ENCODE measurements at places on chromosomes 13 and 19.

- DNase-seq = no peak
These were observed 8.9 kb downstream of the KLC3 start for GRCh38 chr19:45349430-45349941.

DNA sequence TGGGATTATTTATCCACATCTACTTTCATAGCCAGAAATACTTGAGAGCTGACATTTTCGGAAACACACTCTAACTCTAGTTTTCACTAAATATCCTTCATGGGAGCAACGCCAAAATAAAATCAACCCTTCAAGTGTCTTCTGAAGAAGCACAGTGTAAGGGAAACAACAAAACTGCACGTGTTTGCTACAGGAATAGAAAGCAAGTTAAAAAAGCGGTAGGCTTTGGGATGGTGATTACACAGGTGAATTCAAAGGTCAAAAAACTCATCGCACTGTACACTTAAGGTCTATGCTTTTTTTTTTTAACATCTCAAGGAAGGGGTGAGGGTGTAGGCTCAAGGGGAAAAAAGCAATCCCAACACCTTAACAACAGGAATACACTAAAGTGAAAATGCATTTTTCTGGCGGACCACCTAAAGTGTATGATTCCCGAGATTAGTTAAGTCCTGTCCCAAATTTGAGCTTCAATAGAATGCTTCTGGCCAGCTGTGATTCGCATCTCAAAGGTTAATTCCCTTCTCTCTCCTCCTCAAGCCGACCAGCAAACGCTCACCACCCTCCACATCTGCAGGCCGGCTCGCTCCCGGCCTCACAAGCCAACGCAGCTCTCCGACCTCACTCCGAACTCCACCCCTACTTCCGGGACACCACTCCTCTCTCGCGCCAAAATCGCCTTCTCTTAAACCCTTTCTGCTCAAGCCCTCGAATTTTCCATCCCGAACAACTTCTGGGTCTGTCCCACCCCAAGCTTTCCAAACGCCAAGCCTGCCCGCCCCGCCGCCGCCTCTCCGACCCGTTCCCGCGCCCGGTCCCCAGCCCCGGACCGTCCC lies 1.1 kb downstream of the ARGLU1 start:
- DNase-seq = peak; percentile 80

DNA sequence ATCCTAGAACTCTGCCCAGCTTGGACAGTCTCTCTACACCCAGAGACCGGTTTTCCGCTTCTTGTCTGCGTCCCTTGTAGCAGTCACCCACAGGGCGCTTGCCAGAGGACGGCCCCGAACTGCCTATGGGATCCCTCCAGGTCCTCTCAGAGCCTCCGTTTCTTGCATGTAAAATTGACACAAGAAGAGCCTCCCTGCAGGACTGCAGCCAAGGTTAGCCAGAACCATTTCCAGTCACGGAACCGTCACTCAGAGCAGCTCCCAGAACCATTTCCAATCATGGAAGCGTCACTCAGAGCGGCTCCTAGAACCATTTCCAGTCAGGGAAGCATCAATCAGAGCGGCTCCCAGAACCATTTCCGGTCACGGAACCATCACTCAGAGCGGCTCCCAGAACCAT lies 65.5 kb downstream of the ATP11A start:
- no peak for DNase-seq

DNA sequence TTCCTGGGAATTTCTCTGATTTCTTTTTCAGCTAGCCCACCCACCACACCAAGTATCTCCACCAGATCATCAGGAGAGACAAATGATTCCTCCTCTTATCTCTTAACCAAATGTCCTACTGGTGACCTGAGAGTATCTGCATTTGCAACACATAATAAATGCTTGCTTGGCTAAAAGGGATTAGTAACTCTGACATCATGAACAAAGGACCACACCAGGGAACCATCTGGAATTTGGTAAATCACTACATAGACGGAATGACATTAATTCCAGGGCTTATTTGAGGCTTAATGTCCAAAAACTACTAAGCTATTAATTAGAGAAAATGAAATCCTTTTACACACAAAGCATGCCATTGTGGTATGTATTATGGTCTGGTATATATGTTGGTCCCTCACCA lies 139.0 kb downstream of the RAP2A start:
- no peak for DNase-seq

DNA sequence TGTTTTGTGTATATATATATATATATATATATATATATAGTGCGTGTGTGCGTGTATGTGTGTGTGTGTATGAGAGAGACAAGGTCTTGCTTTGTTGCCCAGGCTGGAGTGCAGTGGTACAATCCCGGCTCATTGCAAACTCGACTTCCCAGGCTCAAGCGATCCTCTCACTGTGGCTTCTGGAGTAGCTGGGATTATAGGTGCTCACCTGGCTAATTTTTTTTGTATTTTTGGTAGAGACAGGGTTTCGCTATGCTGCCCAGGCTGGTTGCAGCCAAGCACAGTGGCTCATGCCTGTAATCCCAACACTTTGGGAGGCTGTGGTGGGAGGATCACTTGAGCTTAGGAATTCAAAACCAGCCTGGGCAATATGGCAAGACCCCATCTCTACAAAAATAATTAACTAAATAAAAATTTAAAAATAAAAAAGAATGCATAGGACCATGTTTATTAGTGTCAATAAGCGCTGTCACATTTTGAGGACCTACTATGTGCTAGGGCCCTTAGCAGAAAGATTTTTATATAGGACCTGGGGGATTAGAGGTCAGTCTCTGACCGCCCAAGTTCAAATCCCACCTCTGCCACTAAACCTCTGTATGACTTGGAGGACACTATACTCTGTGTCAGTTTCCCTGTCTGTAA lies 1.8 kb downstream of the PVR start:
- no peak for DNase-seq

- no peak for DNase-seq
These were observed 29.4 kb upstream of the PTPRS start for GRCh38 chr19:5369962-5370367.

DNA sequence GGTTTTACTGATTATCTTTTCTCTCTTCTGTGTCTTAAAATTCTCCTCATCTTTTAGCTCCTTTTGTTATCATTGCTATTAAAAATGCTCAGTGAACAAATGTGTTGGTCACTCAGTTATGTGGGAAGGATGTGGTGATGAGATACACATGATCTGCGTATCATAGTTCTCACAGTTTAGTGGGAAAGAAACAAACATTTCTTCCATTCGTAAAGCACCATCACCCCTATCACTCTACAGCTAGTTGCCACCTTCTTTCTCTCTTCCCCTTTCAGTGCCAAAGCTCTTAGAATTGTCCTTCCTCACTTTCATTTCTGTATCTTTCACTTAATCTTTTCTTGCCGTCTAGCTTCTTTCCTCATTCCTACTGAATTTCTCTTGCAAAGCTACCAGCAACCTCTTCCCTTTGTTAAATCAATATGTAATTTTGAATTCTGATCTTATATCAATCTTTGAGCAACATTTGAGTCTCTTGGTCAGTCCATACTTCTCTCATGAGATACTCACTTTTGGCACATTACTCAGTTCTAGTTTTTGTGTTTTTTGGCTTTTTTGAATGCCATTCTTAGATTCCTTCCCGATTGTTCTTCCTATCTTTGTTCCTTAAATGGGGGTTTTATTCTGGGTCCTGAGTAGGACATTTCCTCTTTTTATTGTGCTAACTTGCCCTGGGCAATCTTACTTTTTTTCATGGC lies 122.3 kb downstream of the PCCA start:
- no peak for DNase-seq

DNA sequence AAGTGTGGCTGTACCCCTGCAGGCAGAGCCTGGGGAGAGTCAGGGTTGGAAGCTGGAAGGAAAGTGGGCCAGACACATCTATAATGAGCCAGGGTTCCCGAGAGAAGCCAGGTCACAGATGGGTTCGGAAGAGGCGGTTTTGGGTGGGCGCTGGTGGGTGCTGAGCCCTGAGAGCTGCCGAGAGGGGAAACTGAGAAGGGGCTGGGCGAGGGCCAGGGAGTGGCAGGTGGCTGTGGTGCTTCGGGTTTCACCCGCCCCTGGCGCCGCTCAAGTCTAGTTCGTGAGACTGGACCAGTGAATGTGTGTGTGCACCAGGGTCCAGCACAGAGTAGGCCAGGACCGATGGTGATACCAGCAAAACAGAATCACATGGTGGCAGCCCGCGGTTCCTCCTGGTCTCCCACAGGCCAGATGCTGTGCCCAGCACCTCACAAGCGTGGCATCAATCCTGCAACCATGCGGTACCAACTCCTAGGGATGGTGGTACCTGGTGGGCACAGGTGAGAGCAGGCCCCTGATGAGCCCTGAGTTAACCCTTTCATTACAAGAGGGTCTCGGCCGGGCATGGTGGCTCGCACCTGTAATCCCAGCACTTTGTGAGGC lies 1.8 kb upstream of the LRRC4B start:
- no peak for DNase-seq

DNA sequence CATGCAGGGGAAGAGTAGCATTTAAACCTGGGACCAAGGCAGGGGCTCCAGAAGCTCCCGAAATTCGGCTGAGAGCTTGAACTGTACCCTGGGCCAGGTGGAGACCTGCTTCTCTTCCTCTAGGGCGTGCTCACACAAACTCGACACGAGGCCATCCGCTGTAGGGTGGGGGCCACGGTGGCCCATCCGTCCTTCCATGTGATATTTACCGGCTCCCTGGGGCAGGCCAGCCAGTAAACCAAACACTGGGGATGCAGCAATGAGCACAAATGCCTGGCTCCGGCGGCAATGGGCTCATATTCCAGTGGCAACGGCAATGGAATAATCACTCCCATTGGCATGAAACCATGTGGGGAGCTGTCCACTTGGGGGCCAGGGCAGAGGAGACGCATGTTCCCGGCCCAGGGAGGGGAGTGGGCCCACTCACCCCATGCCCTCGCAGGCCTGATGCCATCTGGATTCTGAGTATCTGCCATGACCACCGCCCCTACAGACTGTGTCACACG lies 10.8 kb downstream of the SH3GL1 start:
- no peak for DNase-seq

- no peak for DNase-seq
These were observed 843 bp downstream of the MEX3D start for GRCh38 chr19:1567116-1567847.

DNA sequence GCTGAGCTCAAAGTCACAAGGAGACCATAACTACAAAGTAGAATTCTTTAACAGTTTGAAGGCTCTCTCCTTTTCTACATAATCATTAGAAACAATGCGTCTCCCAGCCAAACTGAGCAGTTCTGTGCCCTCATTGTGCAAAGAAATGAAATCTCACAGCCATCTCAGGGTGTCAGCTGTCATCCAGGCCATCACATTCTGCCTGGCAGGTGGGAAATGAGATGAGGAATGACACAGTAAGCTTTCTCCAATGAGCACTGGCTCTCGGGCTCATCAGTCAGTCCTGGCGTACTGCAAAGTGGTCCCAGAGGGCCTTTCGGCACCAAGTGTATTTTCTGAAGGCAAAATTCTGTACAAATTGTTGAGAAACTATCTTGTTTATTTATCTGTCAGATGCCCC lies 306.5 kb downstream of the KCTD12 start:
- no peak for DNase-seq

DNA sequence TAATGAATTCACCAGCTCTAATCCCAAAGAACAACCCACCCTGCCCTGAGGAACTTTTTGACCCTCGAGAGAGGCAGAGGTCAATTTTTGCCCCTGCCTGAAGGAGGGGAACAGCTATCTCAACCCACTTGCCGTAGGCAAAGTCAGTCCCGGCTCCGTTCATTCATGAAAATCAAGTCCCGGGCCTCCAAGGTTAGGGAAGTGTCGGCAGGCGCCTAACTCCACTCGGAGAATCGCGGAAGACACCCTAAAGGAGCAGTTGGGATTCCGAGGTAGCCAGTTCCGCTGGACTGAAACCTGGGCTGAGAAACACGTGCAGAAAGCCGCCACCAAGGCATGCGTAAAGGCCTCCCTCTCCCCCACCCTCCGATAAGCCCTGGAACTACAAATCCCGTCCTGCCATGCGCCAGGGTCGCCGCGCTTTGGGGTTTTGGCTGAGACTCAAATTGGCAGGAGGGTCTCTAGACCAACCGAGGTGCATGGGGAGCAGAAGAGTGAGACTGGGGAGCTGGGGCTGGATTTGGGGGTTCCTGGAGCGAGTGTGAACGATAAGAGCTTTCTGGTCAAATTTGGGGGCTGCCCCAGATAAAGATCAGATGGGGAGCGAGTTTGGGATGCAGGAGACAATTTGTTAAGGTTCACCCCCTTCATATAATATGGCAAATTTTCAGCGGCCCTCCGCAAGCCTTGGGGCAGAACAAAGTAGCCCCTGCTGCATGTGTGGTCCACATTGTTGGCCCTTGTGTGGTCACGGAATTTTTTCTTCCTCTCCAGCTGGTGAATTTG lies at the start of gene TNPO2:
TSS of gene TNPO2 (minus strand) at position 292 of the 786 bp plus-strand sequence. CDS start 2,955 bp downstream, outside the sequence.
- peak; percentile 62 for DNase-seq

- no peak for DNase-seq
These were observed 169.2 kb upstream of the IRS2 start for GRCh38 chr13:109955598-109955997.

DNA sequence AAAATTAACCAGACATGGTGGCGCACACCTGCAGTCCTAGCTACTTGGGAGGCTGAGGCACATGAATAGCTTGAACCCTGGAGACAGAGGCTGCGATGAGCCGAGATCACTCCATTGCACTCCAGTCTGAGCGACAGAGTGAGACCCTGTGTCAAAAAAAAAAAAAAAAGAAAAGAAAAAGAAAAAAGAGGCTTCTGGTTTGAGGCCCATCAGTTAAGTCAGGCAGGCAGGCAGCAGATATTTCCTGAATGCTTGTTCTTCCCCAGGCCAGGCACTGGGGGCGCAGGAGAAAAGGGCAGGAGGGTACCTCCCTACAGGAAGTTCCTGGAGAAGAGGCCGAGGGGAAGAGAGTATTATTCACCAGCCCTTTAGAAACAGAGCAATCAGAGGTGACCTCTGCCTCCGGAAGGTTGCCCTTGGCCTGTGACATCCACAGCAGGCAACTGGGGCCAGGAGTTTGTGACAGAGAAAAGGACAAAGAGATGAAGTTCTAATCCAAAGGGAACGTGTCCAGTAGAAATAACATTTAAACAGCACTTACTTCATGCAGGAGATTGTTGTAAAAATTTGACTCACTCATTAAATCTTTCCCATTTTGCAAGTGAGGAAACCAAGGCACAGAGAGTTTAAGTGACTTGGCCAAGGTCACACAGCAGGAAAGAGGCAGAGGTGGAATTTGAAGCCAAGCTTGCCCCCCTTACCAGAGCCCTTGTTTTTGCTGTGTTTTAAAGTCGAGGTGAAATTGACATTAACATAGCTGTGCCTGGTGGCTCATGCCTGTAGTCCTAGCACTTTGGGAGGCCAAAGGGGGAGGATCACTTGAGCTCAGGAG lies 4.3 kb upstream of the RLN3 start:
- no peak for DNase-seq

DNA sequence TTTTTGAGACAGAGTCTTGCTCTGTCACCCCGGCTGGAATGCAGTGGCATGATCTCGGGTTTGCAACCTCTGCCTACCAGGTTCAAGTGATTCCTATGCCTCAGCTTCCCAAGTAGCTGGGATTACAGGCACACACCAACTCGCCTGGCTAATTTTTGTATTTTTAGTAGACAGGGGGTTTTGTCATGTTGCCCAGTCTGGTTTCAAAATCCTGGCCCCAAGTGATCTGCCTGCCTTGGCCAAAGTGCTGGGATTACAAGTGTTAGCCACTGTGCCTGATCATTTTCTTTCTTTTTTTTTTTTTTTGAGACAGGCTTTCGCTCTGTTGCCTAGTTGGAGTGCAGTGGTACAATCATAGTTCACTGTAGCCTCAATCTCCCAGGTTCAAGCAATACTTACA lies 28.7 kb downstream of the ZMYM5 start:
- DNase-seq = no peak

- DNase-seq = no peak
These were observed 15.2 kb upstream of the F7 start for GRCh38 chr13:113090415-113090770.
